ENCODE measurements at places on chromosomes 11 and 22.

- DNase-seq: no peak
Measured at GRCh38 chr22:36914390-36914752, 943 bp downstream of the CSF2RB start.

DNA sequence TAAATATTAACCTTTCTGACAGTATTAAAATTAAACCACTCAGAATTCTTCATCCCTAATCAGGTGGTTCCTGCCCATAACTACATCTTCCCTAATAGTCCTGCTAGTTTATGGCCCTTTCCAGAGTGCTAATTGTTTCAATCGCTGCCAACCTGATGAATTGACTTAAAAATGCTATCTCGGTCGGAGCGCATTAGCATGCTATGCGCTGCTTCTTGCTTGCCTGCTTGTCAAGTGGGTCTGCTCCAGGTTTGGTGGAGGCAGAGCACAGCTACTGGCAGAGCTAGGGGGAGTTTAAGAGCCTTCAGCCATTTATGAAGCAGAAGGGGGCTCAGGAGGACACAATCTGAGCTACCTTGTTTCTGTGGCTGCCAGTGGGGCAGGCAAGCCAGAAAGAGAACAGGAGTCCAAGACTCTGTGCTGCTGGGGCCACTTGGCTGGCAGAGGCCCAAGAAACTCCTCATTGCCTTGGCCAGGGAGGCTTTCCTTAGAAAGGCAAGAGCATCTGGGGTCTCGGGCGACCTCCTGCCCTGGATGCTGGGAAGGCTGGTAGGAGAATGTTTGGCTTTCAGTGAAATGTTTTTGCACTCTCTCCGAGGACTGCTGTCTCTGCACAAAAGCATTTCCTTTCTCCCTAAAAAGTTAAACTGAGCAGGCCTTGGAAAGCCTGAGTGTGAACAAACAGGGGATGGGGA, 62.1 kb upstream of the PHOX2A start:
- DNase-seq: no peak

GRCh38 chr11:35473795-35474374, 51.5 kb downstream of the PAMR1 start:
- DNase-seq: no peak

DNA sequence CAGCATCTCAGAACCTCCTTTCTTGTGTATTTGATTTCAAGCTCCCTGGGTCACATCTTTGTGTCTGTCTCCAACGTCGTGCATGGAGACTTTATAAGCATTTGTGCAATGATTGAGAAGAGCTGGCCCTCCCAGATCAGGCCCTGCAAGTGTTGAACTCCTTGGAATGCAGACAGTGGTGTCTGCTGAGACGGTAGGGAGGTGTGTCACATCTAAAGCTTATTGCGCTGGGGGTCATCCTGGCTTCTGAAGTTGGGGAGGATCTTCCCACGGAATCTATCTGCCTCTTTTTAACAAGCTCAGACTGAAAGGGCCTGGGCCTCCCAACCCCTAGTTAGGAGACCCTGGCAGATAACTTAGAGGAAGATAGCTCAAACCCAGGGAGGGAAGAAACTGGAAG, 6.7 kb downstream of the APLNR start:
- DNase-seq: no peak

DNA sequence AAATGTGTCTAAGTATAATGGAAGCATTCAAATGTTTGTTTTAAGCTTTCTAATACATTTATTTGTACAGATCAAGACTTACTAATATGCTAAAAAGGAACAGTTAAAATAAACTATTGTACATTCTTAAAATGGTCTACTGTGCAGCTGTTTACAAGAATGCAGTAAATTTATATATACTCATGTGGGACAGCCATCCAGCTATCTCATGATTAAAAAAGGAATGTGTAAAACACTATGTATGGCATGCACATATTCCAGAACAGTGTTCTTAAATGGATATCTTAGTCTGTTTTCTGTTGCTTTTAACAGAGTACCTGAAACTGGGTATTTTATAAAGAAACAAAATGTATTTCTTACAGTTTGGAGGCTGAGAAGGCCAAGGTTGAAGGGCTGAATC, 30.2 kb upstream of the CSTF3 start:
- no peak for DNase-seq

GRCh38 chr11:67396259-67396581, 4.4 kb downstream of the RAD9A start:
- DNase-seq: no peak

All from hematopoietic multipotent progenitor cell treated with erythropoietin and hydrocortisone succinate and interleukin-3 and kit ligand, for 17 days (in vitro differentiated cells).